ENCODE measurements at places on chromosomes 4 and X. TPM values are rescaled to one million over a fixed set of nuclear protein-coding genes. Genes with fewer than 3 reads are reported as not detected.

Gene ZAR1
- not detected for total RNA-seq

GRCh38 chr4:76179398-76180318, 31.5 kb upstream of the NUP54 start:
- H3K27me3 ChIP-seq: no peaks in the 10 kb centered on the region
- peak; percentile 82 for DNase-seq
- H3K36me3 ChIP-seq: no peaks in the 10 kb centered on the region
- no peaks in the 10 kb centered on the region for H3K4me1 ChIP-seq
- H3K27ac ChIP-seq: no peak overlapping the region
- no peak overlapping the region for H3K4me3 ChIP-seq

Gene HS6ST2
- total RNA-seq: 0.89 TPM

GRCh38 chr4:88356771-88357170, 21.9 kb upstream of the HERC6 start:
- no peak overlapping the region for H3K27ac ChIP-seq
- no peaks in the 10 kb centered on the region for H3K4me1 ChIP-seq
- no peak for DNase-seq
- no peak overlapping the region for H3K4me3 ChIP-seq
- H3K27me3 ChIP-seq: no peaks in the 10 kb centered on the region
